ENCODE measurements at places on chromosomes 2 and 18.

- no peak for DNase-seq
These were observed 65.8 kb upstream of the EML6 start for GRCh38 chr2:54657664-54658083.

GRCh38 chr2:67631483-67631882 is 234.3 kb downstream of the ETAA1 start:
- DNase-seq: no peak

DNA sequence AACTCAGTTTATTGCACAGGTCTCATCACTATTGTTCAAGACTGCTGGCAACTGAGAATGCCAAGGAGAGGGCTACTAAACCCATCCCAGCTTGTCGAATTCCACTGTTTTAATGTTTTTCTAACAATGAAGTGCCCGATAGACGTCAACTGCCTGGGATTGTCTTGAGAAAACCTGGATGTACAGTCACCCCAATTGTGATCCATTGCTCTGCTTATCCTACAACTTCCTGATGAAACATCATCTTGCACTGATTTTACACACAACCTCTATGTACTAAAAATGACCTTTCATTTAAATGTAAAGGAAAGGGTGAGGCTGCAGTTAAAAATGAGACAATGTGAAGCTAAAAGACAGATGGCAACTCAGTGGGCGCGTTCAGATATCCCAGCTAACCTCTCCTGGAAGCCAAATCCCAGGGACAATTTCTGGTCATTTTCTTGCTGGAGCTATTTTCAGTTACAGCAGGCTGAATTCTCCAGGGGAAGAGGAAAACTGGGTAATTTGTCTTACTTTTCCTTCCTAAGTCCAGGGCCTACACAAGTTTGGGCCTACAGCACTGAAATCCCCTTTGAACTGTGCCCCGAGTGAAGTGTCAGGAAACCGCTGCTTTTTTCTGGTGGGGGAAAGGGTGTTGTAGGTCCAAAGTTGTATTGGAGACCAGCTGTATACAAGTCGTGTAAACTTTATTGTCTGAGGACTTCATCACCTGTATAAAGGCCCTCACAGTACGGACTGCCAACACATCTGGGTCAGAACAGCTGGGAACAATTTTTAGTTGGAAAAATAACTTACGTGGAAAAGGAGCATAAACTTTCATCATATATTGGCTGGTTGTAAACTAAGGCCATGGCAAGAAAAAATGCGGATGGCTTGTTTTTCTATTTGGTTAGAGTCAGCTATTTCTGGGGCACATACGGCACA is 68.9 kb upstream of the LTBP1 start:
- DNase-seq: no peak

DNA sequence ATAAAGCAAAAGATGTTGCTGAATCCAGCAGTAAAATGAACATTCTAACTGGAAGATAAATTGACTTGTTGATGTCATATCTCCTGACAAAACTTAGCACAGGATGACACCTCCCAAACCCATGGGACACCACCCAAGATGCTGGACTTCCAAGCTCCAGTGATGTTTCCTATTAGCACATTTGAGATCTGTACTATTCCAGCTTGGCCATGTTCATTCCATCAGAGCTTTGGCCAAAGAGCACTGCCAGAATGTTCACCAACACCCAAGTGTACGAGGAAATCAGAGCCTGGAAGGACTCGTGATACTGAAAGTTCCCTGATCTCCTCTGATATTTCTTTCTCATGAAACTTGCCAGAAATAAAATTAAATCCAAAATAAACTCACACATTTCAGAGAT is 44.7 kb downstream of the PID1 start:
- no peak for DNase-seq

- DNase-seq: no peak
These were observed 189.0 kb upstream of the SMAD7 start for GRCh38 chr18:49139766-49140165.

GRCh38 chr2:47639467-47639866 is 143.5 kb upstream of the MSH6 start:
- no peak for DNase-seq

DNA sequence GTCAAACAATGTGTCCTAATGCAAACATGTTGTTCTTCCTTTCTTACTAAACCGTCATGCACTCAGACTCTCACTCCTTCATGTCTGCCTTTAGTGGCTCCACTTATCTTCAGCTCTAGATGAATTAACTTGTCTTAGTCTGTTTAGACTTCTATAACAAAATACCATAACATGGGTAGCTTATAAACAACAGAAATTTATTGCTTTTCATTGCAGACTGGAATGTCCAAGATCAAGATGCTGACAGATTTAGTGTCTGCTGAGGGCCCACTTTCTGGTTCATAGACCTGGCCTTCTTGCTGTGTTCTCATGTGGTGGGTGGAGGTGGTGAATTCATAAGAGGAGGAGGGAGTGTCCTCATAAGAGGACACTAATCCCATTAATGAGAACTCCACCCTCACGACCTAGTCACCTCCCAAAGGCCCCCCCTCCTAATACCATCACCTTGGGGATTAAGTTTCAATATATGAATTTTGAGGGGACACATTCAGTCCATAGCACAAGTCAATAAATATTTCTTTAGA is 32.3 kb downstream of the RALBP1 start:
- no peak for DNase-seq

- DNase-seq: no peak
These were observed 277.8 kb upstream of the CNTNAP5 start for GRCh38 chr2:123747326-123747725.

- DNase-seq: no peak
These were observed 81.5 kb downstream of the AFF3 start for GRCh38 chr2:100060875-100061274.
